ENCODE measurements at places on chromosomes 2 and 18. TPM values are rescaled to one million over a fixed set of nuclear protein-coding genes. Genes with fewer than 3 reads are reported as not detected.

DNA sequence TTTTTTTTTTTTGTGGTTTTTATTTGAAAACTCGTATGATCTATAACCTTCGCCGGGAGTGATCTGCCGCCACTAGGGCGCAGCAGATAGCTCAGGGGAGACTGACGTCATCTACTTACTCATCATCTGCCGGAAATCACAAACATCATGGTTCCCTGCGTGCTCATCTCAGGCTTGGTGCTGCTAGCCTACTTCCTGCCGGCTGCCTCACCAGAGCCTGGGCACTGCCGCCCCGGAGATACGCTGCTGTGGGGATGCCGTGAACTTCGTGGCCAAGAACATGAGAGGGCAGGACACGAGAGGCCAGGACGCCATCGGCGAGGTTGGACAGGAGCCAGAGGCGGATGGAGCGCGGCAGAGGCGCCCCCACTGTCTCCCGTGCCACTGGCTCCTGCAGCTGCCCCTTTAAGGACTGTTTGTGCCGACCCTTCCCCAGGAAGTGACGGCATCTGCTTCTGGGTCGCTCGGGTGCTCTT, 68.8 kb downstream of the DOK6 start:
- no peak for DNase-seq

- no peak for DNase-seq
These were observed 175.5 kb downstream of the TMEM18 start for GRCh38 chr2:501667-502066.

DPYSL5 gene
- not detected for total RNA-seq

OTOS gene
- not detected for total RNA-seq

DNA sequence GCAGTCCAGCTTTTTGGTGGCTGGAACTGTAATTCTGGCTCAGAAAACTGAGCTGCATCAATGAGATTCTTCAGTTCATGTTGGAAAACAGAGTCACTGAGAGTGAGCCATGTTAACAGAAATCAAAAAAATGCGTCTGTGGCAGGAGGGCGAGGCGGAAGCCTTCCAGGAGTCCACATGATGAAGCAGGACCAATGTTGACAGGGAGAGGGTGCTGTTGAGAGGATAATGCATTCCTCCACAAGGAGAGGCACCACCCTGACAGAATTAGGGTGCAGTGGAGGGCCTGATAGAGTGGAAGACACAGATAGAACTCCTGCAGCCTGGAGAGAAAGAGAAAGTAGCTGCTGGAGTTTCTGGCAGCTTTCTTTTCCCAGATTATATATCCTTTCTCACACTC, 111.5 kb downstream of the MGAT5 start:
- no peak for DNase-seq

CEP192 gene
- total RNA-seq = 33.6 TPM

DNA sequence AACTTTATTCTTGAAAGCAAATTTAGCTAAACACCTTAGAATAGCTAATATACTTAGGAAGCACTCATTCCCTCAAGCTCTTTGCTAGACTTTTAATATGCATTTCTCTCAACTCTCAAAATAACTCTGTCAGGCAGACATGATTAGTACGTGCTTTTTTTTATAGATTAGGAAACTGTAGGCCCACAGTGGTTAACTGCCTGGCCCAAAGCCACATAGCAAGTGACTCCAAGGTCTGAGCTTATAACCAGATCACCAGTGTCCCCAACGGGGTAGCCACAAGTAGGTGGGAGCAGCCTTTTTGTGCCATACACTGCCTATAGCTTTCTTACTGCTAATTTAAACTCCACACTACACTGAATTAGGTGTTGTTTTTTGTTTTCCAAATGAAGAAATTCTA, 576.8 kb downstream of the METTL4 start:
- DNase-seq = no peak

GRCh38 chr2:182866095-182866460, 359 bp downstream of the FRZB start:
- no peak for DNase-seq

GRCh38 chr2:17336458-17336857, 181.8 kb downstream of the RAD51AP2 start:
- no peak for DNase-seq

DNA sequence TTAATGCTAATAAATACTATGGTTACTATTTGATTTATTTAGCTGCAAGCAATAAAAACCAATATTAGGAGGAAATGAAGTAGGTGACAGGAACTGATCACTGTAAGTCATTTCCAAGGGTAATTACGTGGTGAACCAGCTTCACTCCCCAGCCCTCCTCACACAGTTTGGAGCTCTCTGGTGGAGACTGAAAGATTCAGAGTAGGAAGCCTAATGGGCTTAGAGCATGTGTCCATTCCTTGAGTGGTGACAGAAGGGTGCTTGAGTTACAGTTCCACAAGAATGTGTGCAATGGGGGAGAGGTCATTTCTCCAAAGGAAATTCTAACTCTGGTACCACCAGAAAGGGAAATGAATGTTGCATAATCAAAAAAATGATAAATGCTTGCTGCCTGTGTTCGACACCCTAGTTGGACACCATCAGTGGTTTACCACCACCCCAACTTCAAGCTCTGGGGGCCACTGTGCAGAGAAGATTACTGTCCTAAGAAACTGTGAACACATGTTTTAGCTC, 285.1 kb upstream of the MMADHC start:
- no peak for DNase-seq

Data from HepG2 (cell line).